Activated T-cell treated with anti-CD3 and anti-CD28 coated beads, Interleukin-2, amount 50 U/mL, for 72 hours (primary cell): ENCODE measurements at places on chromosomes 6 and 20. TPM values are rescaled to one million over a fixed set of nuclear protein-coding genes. Genes with fewer than 3 reads are reported as not detected.

The COL9A3 gene
- 0.31 TPM for total RNA-seq

The OR2J3 gene
- not detected for total RNA-seq

The MEI4 gene
- not detected for total RNA-seq

The SLC32A1 gene
- total RNA-seq, result 0.12 TPM

The GPR6 gene
- total RNA-seq, result not detected

The TNNC2 gene
- 0.49 TPM for total RNA-seq

The MICB gene
- total RNA-seq, result 22.3 TPM

The TREM2 gene
- not detected for total RNA-seq

The KHDRBS2 gene
- total RNA-seq, result not detected

The RBM39 gene
- 525 TPM for total RNA-seq

The ELOVL4 gene
- 1.8 TPM for total RNA-seq

The HLA-DQB1 gene
- total RNA-seq, result 2.5 TPM

The LY6G6C gene
- 0.25 TPM for total RNA-seq

The HAO1 gene
- not detected for total RNA-seq

The TBXT gene
- total RNA-seq, result not detected

The CCN2 gene
- not detected for total RNA-seq

The VSX1 gene
- not detected for total RNA-seq

The SLC22A2 gene
- total RNA-seq, result not detected

The LST1 gene
- 27.0 TPM for total RNA-seq

The ADGB gene
- not detected for total RNA-seq

The ZNF334 gene
- total RNA-seq, result 1.5 TPM
